ENCODE measurements at places on chromosomes 11 and 22.

GRCh38 chr11:74574563-74574962 is 17.8 kb upstream of the POLD3 start:
- DNase-seq: no peak

GRCh38 chr22:30054067-30054763 is 26.0 kb upstream of the HORMAD2 start:
- no peak for DNase-seq

GRCh38 chr11:128483211-128483788 is 104.1 kb downstream of the ETS1 start:
- no peak for DNase-seq

DNA sequence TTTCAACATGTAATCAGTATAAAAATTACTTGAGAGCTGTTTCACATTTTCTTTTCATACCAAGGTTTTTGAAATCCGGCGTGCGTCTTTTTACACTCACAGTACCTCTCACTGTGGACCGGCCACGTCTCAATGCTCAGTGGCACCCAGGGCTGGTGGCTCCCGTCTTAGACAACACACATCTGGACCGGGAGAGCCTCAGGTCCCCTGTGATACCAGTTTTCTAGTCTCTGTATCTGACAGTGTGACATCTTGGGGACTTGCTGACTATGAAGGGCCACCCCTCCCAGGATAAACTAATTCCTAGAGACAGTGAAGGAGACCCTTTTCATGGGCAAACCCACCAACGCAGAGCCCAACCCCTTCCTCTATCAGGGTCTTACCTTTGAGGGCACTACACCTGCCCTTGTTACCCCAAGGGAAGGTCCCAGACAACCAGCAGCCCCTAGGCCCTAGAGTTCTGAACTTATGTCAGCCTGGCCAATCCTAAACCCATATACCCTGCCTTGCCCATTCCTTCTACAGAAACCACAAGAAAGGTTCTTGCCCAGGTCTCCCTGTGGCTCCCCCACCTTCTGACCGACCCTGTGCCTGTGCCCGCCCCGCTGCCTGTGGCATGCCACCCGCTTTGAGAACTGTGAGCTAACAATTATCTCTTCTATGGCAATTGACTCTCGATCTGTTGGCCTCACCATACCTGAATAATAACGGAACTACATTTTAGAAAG is 6.1 kb upstream of the ASCL2 start:
- DNase-seq: no peak

DNA sequence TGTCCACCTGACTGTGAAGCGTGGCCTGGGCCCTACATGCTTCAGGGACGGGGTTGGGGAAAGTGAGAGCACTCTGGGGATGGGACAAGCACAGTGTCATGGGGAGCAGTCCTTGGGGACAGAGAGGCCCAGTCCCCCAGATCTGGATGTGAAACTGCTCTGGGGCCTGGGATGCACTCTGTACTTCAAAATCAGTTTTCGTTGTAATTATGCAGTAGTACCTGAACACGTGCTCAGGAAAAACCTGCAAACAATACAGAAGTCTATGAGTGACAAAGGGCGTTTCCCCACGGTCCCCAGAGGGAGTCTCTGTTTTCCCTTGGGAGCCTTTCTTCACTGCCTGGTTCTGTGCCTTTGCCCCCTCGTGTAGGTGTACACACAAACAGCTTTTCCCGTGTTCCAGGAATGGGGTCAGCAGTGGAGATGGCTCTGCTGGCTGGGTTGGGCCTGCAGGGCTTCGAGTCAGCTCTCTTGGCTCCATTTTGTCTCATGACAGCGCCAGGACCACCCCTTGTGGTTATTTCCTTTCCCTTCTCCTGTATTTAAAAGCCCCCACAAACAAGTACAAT is 5.2 kb upstream of the TNFRSF13C start:
- DNase-seq: peak; percentile 26

GRCh38 chr11:73320763-73321603 is 12.9 kb downstream of the ARHGEF17 start:
- DNase-seq: no peak

- DNase-seq: no peak
Observed at GRCh38 chr11:122690384-122690783, 34.9 kb downstream of the UBASH3B start.

GRCh38 chr11:56207790-56208189 is 26.3 kb downstream of the OR5T2 start:
- no peak for DNase-seq

DNA sequence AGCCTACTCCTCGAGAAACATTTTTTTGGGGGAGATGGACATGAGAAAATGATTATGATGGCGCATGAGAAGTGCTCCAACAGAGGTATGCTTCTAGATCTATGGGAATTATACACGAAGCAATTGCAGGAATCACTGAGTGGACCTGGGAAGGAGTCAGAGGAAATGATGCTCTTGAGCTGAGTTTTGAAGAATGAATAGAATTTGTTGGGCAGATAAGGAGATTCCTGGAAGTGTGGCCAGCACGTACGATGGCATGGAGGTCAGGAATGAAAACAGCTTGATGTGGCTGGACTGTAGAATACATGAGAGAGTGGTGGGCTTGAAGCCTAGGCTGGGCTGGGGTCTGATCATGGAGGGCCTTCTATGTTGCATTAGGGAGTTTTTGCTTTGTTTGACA is 31.7 kb downstream of the ADAMTS15 start:
- DNase-seq: no peak

DNA sequence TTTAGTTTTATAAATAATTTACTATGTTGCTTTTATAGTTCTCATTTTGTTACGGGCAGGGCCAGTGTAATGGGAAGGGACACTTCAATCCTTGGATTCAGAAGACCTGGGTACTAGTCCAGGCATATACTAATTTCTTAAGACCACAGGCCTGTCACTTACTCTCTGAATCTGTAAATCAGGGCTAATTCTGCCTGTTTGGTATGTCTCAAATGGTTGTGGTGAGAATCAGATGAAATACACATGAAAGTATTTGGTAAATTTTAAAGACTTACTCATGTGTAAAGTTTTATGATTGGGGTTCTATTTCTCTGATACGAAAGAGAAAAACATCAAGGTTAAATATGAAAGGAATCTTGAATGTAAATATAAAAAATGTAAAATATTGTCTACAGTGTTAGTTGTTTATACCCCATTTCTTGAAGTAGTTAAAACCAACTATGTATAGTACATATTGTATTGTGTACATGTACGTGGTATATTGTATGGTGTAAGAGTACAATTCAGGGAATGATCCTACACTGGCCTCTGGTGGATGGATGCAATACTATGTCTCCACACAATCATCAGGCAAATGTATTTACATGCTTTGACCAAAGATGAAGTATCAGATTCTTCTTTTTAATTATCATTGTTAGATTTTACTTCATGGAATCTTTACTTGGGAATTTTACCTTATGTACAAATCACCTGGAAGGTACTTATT is 24.5 kb upstream of the RAG2 start:
- no peak for DNase-seq

- no peak for DNase-seq
Observed at GRCh38 chr22:27331526-27332281, 469.9 kb downstream of the MN1 start.

- DNase-seq: no peak
Observed at GRCh38 chr11:119793335-119793984, 64.5 kb upstream of the NECTIN1 start.

- DNase-seq: no peak
Observed at GRCh38 chr22:37308385-37309200, 26.3 kb downstream of the CYTH4 start.

DNA sequence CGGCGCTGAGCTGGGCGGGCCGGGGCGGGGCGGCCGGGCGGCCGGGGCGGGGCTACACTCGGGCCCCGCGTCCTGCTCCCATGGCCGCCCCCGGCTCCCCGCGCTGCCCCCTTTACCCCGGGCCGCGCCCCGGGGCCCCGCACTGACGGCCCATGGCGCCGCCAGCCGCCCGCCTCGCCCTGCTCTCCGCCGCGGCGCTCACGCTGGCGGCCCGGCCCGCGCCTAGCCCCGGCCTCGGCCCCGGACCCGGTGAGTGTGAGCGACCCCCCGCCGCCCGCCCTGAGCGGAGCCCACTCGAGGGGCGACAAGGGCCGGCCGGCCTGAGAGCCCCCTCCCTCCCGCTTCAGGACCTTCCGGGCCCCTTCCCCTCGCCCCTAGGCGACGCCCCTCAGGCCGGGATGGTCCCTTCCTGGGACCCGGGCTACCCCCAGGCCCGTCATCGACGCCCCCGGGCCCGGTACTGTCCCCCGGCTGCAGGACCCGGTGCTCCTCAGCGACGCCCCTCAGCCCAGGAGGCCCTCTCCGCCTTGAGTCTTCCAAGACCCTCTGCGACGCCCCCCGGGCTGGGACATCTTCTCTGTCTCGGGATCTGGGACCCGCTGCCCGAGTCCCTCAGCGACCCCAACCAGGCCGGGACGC is at the start of gene KREMEN1:
KREMEN1 (plus strand) TSS at position 57 of the 639 bp plus-strand sequence; CDS start at position 153, 96 bp downstream.
- no peak for DNase-seq

GRCh38 chr22:42586381-42586780 is 28.3 kb downstream of the POLDIP3 start:
- DNase-seq: no peak

DNA sequence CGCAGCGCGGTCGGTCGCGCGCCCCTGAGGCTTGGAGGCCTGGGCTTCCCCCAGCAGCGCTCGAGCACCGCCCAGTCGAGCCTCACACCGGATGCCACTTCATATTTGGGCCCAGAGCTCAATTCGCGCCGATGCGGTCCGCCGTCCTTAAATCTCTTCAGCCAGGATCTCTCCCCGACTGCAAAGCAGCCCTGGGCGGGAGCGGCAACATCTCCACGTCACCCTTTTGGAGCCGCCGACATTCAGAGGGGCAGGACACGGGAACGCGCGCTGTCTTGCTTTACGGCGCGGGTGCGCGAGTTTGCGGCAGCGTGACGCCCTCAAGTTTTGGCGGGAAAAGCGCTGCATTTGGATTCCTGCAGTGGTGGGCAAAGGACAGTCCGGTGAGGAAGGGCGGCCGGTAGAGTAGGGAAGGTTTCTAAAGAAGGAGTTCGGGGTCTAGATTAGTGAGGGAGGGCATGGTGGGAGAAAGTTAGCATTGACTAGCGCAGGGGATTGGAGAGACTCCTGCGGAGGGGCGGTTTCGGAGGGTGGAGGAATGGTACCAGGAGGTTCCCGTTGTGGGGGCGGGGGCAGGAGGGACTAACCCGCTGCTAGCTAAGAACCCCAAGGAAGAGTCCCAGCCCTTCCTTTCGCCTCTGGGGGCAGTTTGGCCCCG is 796 bp downstream of the CHEK1 start:
- DNase-seq: peak; percentile 52

- DNase-seq: no peak
Observed at GRCh38 chr11:115501893-115502589, 2.2 kb downstream of the CADM1 start.

DNA sequence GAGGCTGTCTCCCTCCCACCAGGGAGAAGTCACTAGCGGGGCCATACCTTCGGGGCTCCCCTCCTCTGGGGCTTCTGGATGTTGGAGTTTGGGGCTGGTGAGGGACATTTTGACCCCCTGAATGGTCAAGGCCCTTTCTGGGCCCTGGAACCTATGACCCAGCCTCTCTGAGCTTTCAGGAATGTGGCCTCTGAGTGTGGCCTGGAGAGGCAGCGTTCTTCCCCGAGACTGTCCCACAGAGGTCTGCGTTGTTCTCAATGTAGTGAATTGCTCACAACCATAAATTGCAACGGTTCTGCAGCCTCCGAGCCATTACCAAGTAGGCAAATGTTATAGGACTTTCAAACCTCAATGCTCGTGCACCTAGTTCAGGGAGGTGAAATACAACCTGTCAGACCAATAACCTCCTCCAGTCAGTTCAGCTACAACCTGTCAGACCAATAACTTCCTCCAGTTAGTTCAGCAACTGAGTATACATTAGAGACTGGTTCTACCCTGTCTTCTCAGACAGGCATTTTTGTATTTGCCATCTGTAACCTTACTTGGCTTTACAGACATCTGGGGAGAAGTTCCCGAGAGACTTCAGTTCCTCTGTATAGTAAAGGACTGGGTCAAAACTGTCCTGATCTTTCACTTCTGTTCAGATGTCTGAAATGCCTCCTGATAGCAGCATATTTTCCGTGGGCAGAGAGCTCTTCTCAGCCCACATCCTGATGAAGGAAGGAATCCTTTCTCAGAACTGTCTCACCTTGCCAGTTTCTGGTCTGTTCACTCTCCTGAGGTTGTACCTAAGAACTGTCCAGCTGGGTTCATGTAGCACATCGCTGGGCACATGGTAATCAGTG is 34.2 kb downstream of the MICAL2 start:
- no peak for DNase-seq

DNA sequence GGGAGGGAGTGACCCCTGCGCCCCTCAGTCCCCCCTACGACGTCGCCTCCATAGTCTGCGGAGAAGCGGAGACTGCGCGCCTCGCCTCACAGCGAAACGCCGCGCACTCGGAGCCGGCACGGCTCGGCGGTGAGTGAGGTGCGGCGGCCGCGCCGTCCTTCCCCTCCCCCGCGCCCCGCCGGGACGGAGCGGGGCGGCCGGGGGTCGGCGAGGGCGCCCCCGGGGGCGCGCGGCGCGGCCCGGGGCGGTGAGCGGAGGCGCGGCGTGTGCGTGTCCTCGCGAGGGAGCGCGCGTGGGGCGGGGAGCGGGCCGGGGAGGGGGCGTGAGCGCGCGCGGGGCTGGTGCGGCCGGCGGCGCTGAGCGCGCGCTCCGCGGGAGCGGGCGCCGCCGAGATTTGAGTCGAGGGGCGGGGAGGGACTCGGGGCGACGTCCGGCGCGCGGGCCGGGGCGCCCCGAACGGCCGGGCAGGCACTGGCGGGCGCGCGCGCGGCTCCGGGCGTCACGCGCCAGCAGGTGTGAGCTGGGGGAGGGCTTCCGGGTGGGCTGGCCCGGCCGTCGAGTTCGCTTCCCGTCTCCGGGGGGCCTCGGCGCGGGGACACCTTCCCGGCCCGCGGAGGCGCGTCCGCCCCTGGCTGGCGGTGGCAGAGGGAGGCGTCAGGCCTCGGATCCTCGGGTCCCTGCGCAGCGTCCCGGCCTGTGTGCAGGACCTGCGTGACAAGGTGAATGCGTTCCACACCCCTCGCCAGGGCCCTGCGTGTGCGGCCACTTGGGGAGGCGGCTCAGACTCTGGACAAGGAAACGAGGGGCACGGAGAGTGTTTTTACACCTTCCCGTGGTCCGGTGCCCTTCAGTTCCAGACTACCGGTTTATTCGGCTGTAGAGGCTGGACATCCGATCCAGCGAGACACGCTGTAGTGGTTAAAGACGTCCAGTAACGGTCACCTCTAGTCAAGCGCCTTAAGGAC is 50.4 kb downstream of the FAM83F start:
- no peak for DNase-seq

GRCh38 chr11:70926543-70927201 is 325.7 kb downstream of the SHANK2 start:
- no peak for DNase-seq

DNA sequence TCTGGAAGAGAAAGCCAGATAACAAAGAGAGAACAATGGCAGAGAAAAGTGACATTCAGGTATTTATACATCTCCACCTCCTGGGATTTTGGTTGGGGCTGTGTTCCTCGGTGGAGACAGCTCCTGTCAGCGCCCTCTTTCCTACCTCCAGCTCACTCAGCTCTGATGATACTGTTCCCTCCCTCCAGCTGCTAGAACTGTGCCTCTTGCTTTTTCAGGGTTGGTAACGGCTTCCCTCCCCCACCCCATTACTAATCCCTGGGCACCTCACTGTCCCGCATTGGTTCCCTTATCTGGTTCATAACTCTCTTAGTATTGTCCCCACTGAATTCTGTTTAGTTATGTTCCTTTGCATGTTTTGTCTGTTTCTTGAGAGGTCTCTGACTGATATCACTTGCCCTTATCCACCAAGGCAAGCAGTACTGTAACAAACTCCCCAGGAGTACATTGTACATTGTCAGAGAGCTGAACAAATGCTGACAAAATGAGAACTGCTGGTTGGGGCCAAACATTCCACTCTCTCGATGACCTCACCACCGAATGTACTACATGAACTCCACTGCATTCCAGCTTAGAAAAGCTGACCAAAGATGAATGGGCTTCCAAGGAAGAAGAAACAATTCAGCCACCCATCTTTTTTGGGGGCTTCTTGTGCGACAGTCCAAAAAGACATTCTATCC is 5.7 kb upstream of the FBXO3 start:
- no peak for DNase-seq
